ENCODE measurements at places on chromosomes 1 and 21. TPM values are rescaled to one million over a fixed set of nuclear protein-coding genes. Genes with fewer than 3 reads are reported as not detected.
A peak's percentile ranks its signal among the peaks of the same experiment; 100 is the strongest.

DNA sequence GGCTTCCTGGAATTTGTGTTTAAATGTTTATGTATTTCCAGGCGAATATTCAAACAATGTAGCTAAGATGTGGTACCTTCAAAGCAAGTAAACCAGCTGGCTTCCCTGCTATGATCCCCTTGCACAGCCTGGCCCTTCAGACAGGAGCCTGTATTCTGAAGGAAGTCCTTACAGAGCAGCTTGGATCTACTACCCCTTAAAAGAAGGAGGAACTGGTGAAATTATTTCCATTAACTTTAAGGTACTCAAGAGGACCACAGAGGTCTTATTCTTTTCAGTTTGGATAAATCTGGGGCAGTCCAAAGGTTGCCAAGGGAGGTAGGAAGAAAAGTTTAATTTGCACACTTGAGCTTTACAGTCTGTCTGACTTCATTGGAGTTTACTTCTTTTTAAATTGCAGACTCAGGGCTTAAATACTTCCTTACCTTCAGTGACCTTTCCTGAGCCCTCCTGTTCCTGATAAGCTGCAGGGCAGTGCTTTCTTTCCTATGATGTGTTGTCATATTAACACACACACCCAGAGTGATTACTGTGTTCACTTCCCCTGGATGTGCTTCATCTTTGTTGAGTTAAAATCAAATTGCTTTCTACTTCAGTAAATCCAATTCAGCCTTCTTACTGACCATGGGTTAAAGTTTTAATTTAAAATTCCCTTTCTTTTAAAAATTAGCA is 40.5 kb downstream of the DISC1 start:
- H3K27ac ChIP-seq = no peak overlapping the region
- H3K4me1 ChIP-seq = peaks cover 29% of the 10 kb centered on the region
- H3K36me3 ChIP-seq = peaks cover 44% of the 10 kb centered on the region
- no peak for DNase-seq
- no peaks in the 10 kb centered on the region for H3K27me3 ChIP-seq

DNA sequence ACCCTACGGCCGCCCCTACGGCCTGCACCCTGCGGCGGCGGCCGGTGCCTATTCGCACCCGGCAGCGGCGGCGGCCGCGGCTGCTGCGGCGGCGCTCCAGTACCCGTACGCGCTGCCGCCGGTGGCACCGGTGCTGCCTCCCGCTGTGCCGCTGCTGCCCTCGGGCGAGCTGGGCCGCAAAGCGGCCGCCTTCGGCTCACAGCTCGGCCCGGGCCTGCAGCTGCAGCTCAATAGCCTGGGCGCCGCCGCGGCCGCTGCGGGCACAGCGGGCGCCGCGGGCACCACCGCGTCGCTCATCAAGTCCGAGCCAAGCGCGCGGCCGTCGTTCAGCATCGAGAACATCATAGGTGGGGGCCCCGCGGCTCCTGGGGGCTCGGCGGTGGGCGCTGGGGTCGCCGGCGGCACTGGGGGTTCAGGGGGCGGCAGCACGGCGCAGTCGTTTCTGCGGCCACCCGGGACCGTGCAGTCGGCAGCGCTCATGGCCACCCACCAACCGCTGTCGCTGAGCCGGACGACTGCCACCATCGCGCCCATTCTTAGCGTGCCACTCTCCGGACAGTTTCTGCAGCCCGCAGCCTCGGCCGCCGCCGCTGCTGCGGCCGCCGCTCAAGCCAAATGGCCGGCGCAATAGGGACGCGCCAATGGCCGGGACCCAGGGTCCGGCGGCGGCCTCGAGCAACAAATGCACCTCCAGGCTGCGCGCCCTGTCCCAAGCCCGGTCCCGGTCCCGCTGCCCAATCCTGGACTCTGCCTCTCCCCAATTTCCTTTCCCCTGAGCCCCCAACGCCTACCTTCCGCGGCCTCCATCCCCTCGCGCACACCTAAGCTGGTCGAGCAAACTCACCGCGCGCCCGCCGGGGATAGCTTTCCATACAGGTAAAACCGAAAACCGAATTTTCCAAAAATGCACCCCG is 1.8 kb downstream of the FOXD3 start:
- peak overlapping the region; percentile 76 for H3K4me3 ChIP-seq
- H3K27me3 ChIP-seq = peaks cover 70% of the 10 kb centered on the region

- no peak overlapping the region for H3K4me3 ChIP-seq
- H3K27me3 ChIP-seq = no peaks in the 10 kb centered on the region
- DNase-seq = no peak
- peaks cover 37% of the 10 kb centered on the region for H3K4me1 ChIP-seq
- H3K27ac ChIP-seq = no peak overlapping the region
- H3K36me3 ChIP-seq = peaks cover 32% of the 10 kb centered on the region
Measured at GRCh38 chr1:74729741-74730478, 2.9 kb downstream of the CRYZ start.

DNA sequence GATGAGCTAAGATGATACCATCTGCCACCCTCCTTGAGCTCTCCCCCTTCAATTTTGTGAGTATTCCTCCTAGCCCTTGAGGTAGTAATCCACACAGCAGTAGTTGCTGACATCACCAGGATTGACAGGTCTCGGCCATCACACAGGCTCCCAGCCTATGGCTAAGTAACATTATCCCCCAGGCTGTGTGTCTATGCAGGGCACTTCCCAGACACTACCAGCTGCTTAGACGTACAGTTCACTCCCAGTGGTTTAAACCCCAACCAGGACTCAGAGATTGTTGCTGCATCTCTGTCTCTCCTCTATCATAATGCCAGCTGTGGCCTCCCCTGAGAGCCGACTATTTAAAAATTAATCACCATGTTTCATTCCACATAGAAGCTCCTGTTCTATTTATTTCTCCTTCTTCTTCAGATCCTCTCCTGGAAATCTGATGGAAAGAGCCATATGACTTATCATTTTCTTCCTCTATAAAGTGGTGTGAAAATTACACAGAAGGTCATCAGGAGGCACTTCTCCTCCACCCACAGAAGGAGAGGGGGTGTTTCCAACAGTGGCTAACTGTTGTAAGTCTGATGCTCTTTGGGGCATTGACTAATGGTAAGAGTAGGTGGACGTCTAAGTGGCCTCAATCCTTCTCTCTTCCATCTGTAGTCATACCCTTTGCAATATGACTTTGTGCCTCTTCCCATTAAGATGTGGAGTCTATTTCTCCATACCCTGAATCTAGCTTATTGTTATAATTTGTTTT is 396.3 kb downstream of the SETD4 start:
- no peaks in the 10 kb centered on the region for H3K36me3 ChIP-seq
- no peak overlapping the region for H3K27ac ChIP-seq
- DNase-seq = no peak
- no peaks in the 10 kb centered on the region for H3K27me3 ChIP-seq

The KIF17 gene
- not detected for total RNA-seq

The MSH4 gene
- 1.0 TPM for total RNA-seq

The THEMIS2 gene
- total RNA-seq = 53.3 TPM

The ACTN2 gene
- total RNA-seq = not detected

DNA sequence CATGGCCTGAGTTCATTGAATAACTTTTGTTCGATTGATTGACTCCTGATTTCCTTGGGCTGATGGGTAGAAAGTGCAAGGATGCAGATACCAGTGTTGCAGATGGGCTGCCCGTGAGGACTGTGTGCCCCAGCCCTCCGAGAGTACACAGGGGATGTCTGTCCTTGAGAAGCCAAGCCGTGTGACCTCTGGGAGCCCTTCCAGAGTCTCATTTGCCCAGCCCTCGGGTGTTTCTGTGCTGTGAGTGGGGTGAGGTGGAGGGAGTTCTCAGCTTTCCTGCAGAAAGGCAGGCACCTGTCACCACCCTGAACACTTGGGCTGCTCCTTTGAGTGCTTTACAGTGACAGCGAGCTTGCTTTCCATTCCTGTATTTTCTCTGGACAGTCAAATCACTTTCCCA is 96.4 kb upstream of the CACNA1E start:
- no peak overlapping the region for H3K27ac ChIP-seq
- H3K4me3 ChIP-seq = no peak overlapping the region
- no peak for DNase-seq
- H3K36me3 ChIP-seq = no peaks in the 10 kb centered on the region

DNA sequence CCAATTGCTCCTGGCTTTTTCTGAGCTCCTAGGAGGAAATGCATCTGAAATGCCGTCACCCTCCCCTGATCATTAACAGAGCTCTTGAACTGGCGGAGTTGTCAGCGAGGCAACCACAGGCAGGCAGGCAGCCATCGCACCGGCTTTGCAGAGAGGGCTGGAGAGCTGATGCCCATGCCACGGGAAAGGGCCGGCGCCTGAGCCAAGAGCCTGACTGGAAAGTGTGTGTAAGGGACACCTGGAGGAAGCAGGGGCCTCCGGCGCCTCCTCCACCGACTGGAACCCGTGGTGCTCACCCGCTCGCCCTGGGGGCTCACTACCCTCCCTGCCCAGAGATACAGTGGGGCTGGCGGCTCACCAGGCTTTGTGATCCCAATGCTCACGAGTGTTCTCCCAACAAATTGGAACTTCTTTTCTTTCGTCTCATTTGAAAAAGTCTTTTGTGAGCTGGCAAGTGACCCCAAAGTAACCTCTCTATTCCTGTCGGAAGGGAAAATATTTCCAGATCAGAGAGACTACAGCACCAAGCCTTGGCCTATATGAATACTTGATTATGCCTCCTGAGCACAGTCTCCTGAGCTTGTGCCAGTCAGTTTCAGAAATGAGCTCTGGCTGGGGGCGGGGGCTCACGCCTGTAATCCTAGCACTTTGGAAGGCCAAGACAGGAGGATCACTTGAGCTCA is 97.7 kb upstream of the SLC25A33 start:
- H3K27ac ChIP-seq = no peak overlapping the region
- no peaks in the 10 kb centered on the region for H3K36me3 ChIP-seq
- H3K27me3 ChIP-seq = peaks cover 8% of the 10 kb centered on the region
- DNase-seq = no peak
- no peaks in the 10 kb centered on the region for H3K4me1 ChIP-seq
- no peak overlapping the region for H3K4me3 ChIP-seq

GRCh38 chr1:55046871-55047270 is 7.5 kb downstream of the PCSK9 start:
- no peaks in the 10 kb centered on the region for H3K36me3 ChIP-seq
- peaks cover 3% of the 10 kb centered on the region for H3K27me3 ChIP-seq
- DNase-seq = no peak
- no peaks in the 10 kb centered on the region for H3K4me1 ChIP-seq
- H3K4me3 ChIP-seq = no peak overlapping the region

DNA sequence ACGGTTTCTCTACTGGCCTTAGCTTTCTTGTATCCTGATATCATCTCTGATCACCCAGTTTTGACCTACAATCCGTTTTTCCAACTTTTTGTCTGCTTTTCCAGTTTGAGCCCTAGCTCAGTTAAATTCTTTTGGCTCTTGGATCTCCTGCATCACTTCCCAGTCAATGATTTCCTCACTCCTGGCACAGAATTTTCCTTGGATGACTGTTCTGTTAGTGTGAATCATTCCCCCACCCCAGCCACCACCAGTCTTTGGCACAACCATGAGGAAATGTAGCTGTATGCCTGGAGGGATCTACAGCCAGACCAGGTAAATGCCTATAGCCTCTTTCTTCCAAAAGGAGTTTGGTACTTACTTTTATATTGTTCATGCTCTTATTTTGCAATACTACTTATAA is 187.2 kb upstream of the PTGFR start:
- no peak overlapping the region for H3K27ac ChIP-seq
- H3K36me3 ChIP-seq = no peaks in the 10 kb centered on the region
- no peak for DNase-seq
- no peaks in the 10 kb centered on the region for H3K27me3 ChIP-seq
- H3K4me1 ChIP-seq = no peaks in the 10 kb centered on the region

DNA sequence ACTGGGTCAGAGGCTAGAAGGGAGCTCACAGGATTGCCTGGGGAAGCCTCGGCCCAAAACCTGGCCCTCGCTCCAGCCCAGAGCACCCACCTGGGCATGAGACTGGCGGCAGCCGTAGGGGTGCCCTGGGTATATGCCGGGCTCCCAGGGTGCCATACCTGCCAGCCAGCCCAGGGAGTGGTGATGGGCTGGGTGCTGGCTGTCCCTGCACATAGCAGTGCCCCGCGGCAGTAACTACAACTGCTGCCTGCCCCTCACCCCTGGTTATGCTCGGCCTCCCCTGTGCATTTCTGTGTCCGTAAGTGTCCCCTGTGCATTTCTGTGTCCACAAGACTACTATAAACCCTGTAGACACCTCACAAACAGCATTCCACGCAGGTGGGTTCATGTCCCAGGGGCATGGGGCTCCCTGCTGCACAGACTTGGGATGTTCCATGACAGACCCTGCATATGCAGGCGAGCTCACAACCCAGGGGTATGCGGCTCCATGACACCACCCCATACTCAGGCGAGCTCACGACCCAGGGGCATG is 5.8 kb upstream of the SPATC1L start:
- no peaks in the 10 kb centered on the region for H3K27me3 ChIP-seq
- H3K4me3 ChIP-seq = no peak overlapping the region
- peaks cover 4% of the 10 kb centered on the region for H3K36me3 ChIP-seq
- DNase-seq = no peak

DNA sequence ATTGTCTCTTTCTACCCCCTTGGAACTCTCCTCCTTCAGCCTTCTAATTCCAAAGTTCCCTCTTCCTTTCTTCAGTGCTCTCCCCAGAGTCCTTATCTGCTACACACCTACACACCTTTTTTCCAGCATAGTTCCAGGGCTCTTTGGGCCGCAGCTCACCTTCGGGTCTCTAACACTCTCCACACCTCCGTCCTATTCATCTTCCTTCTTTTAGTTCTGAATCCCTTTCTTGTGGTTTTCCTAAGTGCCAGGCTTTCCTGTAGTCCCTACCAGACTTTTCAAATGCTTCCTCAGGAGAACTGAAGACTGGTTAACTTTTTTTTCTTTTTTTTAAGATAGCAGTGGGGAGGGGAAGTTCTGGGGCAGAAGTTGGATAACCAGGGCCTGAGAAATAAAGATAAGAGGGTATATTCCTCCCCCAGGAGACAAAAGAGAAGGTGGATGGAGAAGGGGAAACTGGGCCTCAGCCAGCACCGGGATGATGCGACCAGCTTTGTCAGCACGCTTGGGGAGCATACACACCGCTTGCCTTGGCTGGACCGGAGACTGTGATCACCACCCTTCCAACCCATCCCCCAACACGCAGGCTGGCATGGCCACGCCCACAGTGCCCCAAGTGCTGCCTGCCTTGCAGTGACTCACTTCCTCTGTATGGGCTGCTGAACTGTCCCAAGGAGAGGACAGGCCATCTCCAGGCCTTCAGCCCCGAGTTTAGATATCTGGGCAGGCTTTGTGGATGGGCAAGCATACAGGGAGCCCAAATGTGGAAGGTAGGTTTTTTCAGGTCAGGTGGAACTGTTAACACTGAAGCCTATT is 2.5 kb upstream of the CERS2 start:
- H3K27me3 ChIP-seq = no peaks in the 10 kb centered on the region

The SPRR2E gene
- total RNA-seq = not detected

Measured in naive thymus-derived CD8-positive, alpha-beta T cell (primary cell).